ENCODE measurements at places on chromosomes 2 and 18.

DNA sequence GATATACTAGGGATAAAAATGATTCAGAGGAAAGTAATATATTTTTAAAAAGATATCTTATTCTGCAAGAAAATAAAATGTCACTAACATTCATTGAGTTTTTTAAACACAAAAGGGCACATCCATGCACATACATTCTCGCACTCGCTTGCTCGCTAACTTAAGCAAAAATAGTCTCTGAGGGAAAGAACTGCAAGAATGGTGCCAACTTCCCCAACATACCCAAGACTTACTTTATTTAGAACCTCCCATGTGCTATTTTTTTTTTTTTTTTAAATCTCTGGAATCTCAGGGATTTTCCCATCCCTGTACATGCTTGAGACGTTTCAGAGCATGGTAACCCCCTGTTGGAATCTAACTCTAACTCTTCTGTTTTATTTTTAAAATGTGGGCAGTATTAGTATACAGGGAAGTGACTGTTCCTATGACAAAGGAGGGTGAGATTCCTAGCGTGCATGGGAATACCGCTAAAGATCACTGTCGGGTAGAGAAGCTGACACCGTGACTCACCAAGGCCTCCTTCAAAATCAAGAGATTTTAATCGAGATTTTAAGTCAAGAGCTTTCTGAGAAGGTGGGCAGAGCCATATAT is 187.9 kb upstream of the ZEB2 start:
- peak; percentile 72 for DNase-seq

DNA sequence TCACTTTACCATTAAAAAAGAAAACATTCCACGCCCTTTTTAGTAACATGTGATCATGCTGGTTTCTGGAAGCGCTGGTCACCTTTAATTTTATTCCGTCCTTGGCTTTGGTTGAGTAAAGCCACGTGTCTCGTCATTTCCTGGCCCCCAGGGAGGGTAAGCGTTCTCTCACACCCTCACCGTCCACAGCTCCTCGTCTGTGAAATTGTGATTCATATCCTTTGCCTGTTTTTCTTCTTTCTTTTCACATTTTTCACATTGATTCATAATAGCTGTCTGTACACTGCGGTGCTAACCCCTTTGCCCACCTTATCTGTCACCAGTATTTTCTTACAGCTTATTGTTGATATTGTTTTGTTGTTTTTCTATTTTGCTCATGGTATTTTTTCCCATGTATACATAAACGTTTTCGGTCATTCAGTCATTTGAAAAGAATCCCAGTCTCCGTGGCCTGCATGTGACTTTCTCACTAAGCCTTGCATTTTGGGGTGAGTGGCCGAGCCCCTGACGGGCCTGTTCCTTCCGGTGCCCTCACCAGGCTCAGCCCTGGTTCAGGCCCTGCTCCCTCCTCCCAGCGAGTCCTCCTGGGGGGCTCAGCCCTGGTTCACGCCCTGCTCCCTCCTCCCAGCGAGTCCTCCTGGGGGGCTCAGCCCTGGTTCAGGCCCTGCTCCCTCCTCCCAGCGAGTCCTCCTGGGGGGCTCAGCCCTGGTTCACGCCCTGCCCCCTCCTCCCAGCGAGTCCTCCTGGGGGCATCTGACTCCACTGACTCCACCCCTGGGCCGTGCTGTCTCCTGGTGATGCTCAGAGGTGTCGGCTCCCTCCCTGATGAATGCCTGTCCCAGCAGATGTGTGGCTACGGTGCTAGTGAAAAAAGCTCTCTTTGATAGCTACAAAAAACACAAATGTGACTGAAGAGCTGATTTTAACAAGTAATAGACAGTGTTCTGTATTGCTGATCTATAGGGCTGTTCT is 249.7 kb upstream of the PXDN start:
- peak; percentile 83 for DNase-seq

GRCh38 chr2:37357069-37357468 is 12.6 kb downstream of the QPCT start:
- no peak for DNase-seq

DNA sequence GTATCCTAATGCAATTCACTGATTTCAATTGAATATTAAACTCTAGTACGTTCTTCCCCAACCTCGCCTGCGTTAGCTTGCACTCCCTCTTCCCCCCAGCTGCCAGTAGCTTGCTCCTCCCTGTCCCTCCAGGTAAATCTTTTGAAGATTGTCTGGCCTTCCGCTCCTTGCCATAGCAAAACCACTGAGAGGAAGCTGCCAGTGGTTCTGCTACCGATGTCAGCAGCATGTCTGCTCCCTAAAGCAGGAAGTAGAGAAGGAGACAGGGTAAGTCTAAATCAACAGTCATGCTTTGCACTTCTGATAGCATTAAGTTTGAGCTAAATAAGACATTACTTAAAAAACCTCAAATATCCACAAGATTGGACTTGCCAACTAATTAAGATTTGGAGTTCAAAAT is 89.1 kb downstream of the SCN2A start:
- no peak for DNase-seq

- no peak for DNase-seq
Observed at GRCh38 chr2:83587309-83587708, 871.8 kb downstream of the SUCLG1 start.

- DNase-seq, result no peak
Observed at GRCh38 chr18:67951137-67951536, 434.6 kb upstream of the DSEL start.

GRCh38 chr2:113220970-113221708 is 47.4 kb downstream of the PSD4 start:
- no peak for DNase-seq

GRCh38 chr18:7174344-7175095 is 56.4 kb upstream of the LRRC30 start:
- DNase-seq, result peak; percentile 21

GRCh38 chr2:127034051-127034450 is 72.9 kb downstream of the BIN1 start:
- DNase-seq, result no peak

DNA sequence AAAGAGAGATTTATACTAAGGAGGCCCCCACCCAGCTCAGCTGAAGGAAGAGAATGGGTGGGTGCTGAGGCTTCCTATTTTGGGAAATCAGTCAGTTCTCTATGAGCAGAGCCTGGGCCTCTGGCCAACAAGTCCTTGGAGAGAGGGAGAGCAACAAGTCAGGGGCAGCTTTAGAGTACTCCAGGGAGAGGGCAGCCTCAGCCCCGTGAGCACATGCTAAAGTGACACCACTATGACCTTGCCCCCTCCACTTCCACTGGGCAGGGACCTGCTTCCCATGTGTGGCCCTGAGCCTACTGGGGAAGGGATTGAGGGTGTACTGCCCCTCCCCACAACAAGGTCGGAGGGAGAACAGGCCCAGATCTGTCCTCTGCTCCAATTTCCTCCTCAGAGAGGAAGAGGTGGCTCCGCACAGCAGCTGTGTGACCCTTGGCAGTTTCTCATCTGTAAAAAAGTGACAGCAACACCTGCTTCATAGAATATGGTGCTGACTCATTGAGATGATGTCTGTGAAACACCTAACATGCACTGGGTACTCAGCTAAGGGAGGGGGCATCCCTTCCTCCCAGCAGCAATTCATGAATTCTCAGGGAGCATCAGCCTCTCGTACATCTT is 72.9 kb downstream of the CLHC1 start:
- DNase-seq, result no peak

DNA sequence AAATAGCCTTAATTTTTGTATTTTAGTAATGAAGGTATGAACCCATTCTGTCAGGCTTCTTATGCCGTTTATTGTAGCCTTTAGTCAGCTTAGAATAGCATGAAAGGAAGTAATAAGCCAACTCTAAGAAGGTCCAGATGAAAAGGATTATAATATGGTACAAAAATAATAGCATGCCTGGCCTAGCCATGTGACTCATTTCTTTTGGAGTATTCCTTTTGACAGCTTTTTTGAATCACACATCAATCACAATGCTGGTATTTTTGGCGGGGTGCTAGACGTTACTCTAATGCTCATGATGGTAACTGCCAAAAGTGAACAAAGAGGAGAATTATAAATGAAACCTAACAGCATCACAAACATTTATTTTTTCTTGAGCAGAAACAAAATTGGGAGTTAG is 19.9 kb downstream of the FMNL2 start:
- peak; percentile 51 for DNase-seq

GRCh38 chr2:11899264-11899818 is 152.9 kb downstream of the LPIN1 start:
- peak; percentile 46 for DNase-seq
